ENCODE measurements at places on chromosomes 11 and 22.

GRCh38 chr11:5486003-5486402 is 2.5 kb upstream of the OR52D1 start:
- no peak for DNase-seq

DNA sequence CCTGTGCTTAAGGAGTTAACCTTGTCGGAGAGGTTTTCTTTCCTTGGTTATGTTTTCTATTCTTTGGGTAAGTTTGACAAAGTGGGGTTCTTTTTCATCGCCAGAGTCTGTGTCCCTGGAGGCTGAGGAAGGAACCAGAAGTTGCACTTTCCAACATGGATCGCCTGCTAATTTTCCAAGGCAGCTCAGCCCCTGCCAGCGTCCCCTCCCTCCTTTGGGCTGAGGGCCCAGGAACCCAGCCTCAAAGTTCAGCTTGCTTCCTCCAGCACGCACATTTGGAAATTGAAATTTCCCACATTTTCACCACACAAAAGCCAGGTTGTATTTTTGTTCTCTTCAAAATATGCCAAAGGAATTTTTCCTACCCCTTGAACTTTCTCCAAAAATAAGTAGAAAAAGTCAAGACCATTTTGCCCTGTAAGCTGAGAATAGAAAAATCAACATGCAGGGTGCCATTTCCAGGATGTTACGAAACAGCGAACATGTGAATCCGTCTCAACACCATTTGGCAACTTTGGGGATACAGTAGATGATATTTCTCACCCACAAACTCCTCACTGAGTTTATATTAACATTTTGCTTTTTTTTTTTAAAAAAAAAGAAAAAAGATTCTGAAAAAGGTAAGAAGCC is 343.5 kb downstream of the TENM4 start:
- no peak for DNase-seq

GRCh38 chr11:8899119-8899753 is 11.8 kb upstream of the AKIP1 start:
- DNase-seq: no peak

DNA sequence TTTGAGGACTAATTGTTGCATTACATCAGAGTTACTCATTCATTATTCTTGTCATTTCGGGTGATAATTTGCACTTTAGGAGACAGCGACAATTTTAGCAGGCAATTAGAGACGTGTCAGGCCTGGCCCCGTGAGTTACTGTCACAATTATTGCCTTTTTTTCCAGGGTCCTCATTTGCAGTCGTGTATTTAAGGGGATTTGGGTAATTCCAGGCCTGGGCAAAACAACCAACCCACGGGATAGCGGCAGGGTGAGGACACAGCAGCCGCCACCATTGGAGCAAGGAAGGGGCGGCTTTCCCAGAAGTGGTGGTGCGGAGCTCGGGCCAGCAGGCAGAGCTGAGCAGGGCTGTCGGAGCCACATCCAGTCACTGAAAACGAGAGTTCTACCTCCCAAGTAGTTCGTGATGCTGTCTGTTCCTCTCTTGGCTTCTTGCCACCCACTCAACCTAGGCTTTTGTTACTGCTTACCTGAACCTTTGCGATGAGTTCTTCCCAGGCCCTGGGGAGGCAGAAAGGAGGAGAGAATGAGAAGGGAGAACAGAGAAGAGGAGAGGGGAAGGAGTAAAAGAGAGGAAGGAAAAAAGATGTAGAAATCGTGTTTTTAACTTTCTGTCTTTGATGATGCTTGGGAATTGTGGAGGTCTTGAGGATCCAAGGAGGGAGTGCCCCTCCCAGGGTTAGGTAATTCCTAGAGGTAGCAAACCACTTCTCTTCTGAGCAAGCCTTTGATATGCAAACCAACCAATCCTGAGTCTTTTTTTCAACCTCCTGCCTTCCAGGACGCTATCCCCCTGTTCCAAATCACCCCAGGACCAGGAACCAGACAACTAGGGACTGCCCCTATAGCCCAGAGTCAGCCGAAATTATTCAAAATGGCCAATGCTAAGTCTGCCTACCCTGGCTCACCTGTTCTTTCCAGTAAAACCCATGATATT is 236.1 kb downstream of the MIAT start:
- DNase-seq: no peak

- DNase-seq: no peak
Measured at GRCh38 chr22:40509401-40510134, 127.0 kb downstream of the MRTFA start.

DNA sequence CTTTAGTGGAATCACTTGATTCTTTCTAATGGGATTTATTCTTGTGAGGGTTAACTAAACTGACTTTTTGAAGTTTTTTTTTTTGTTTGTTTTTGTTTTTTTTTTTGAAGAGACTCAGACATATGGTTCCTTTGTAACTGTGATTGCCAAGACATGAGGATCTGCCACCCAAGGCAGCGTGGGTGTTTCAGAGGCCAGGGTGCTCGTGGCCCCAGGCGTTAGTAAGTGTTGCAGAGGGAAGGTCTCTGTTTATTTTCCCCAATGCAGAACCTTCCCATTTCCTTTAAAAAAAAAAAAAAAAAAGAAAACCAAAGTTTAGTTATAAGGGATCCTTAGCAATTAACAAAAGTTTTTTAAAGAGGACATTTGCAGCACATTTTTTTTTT is 94.8 kb downstream of the CTTN start:
- no peak for DNase-seq

- no peak for DNase-seq
Measured at GRCh38 chr11:126601550-126602215, 246.2 kb downstream of the ST3GAL4 start.

- DNase-seq: no peak
Measured at GRCh38 chr11:26964339-26964738, 29.6 kb upstream of the FIBIN start.

DNA sequence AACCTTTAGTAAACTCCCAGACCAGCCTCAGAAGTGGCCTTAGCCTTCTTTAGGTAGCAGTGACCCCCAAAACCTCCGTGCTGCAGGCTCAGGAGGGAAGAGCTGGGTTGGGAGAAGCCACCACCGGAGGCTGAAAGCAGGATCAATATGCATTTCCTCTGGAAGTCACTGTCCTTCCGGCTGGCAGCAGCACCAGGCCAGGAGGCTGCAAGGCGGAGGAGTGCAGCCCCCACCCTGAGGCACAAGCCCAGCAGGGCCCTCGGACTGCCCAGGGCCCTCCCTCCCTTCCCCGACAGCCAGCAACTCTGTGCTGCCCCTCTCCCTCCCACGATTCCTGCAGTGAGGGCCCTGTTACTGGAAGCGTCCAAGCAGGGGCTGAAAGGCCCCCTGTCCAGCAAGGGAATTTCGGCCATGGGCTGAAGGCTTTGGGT is 3.2 kb upstream of the NRXN2 start:
- no peak for DNase-seq

- DNase-seq: no peak
Measured at GRCh38 chr22:20909543-20910303, 7.5 kb upstream of the CRKL start.

DNA sequence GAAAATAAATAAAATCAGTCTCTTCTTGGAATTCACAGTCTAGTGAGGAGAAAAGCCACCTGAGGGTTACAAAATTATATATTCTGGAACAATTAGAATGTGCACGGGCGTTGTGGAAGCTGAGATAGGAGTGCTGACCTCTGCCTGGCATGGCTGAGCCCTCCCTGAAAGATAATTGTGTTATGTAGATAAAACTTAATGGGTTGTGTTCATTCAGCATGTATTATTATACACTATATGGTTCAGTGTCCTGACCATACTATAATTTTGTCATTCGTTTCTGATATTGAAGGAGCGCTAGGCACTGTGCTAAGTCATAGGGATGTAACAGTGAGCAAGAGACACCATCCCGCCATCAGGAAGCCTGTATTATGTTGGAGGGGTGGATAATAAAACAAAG is 3.7 kb downstream of the ACAT1 start:
- no peak for DNase-seq

- DNase-seq: no peak
Measured at GRCh38 chr11:119791701-119792151, 62.7 kb upstream of the NECTIN1 start.

DNA sequence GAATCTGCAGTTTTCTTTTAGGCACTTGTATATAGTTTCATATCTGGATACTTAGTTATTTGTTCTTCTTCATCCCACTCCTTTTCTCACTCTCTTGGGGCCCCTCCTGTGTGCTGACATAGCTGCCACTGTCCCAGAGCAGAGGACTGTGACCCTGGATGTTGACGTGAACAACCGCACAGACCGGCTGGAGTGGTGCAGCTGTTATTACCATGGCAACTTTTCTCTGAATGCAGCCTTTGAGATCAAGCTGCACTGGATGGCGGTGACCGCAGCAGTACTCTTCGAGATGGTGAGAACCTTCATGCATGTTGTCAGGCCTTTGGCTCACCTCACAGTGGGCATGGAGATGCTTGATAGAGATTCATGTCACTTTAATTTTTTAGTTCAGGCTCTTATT is 50.9 kb upstream of the YWHAH start:
- DNase-seq: no peak

DNA sequence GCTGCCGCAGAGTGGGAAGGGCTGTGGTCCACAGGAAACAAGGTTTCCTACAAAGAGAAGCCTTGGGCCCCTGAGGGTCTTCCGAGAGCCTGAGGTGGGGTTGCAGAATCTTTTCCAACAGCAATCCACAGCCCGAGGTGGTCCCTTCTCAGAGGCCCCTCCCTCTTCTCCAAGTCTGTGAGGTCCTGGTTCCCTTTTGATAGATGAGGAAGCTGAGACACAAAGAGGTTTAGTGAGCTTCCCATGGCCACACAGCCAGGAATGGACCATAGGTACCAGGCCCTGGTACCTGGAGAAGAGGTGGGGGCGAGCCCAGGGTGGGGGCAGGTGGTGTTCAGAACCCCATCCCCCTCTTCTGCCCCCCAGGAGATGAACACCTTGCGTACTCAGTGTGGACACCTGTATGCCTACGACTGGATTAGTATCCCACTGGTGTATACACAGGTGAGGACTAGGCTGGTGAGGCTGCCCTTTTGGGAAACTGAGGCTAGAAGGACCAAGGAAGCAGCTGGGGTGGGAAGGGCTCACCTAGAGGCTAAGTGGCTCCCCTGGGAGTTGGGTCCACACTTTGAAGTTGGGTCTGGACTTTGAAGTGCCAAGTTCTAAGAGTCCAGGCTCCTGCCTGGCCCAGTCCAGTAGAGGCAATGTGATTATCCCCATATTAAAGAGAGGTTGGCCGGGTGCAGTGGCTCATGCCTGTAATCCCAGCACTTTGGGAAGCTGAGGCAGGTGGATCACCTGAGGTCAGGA is 7.0 kb downstream of the BEST1 start:
- DNase-seq: no peak

DNA sequence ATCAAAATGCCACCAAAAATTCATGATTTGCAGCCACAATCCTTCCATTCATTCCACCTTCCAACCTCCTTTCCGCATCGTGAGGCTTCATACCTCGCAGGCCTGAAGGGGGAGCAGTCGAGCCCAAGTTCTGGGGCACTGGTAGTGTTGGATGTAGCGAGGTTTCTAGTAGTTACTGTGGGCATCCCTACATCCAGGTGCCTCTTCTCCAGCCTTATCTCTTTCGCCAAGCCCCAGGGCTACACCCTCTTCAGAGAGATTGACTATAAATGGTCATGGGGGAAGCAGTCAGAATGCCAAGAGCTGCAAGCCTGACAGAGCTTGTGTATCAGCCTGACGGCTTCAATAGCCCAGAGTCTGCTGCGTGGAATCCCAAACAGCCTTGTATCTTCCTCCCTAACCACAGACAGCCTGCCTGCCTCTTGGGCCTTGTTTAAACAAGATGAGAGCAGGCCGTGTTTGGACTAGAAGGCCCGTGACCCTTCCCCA is 28.9 kb downstream of the CLMP start:
- DNase-seq: no peak

- DNase-seq: no peak
Measured at GRCh38 chr11:101721270-101721669, 137.5 kb upstream of the TRPC6 start.

DNA sequence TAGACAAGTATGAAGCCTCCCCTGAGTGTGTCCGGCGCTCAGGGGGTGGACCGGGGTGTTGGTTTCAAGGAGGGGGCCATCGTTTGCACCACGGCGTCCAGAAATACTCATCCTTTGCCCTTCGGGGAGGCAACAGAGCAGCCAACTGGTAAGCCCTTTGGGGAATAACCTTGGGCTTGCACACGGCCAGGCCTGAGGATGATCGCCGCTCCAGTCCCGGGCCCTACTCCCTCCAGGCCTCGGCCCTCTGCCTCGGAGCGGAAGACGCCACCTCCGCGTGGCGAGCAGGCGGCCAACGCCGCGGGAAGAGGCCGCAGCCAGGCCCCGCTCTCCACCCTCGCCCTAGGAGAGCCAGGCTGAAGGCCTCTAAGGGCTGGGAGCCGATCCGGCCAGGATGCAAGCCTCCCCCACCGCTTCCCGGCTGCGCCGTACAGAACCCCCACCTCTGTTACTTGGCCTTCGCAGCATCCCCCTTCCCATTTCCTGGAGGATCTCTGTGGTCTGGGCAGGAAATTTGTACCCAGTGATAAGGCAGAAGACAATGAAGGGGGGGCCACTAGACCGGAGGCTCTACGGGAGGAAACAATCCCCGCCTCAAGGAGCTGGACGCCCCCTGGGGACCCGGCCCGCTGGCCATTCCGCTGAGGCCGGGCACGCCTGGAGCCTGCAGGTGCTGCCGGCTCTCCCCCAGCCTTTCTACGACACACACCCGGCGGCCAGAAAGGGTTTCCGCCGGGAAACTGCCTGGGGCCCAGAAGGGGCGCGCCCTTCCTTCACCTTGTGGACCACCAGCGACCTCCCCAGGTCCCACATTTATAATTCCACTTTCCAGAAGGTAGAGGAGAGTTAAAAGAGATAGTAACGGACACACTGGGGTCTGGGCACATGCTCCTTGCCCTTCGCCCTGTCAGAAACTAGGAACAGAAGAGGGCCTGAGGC is 2.6 kb downstream of the ESAM start:
- no peak for DNase-seq

DNA sequence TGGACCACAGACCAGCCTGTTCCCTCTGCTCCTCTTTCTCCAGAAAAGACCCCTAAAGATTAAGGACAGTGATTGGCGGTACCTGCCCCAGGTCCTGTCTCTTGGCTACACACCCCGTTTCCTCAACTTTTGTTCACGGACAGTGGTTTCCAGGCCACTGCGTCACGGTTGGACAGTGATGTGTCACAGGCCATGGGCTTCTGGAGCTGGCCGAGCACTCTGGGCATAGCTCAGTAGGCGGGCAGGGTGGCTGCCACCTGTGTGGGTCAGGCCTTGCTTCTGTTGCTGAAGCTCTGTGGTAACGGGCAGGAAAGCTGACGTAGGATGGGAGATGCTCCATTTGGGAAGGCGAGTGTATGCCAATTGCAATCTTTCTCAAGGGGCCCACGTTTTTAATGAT is 13.6 kb downstream of the TUB start:
- DNase-seq: no peak

GRCh38 chr11:60389279-60389910 is 6.9 kb upstream of the MS4A14 start:
- no peak for DNase-seq

DNA sequence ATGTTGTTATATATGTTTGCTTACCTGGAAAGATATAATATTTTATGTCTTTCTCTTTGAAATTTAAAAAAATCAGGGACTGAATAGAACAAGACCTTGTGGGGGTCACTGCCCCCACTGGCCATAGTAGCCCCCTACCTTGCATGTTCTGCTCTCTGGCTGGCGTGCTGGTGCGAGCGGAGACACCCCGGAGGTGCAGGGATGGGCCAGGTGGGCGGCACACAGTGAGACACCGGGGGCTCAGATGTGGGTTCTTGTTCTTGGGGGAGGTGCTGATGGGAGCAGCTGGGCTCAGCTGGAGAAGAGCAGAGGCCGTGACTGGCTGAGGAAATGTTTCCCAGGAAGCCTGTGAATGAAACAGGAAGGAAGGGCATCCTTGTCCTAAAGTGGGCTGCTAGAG is 20.2 kb downstream of the GAB4 start:
- no peak for DNase-seq

All from HFF-Myc (cell line).